ENCODE measurements at places on chromosomes 7 and 10.

GRCh38 chr10:130652964-130653578, 516.9 kb downstream of the GLRX3 start:
- no peak for DNase-seq

DNA sequence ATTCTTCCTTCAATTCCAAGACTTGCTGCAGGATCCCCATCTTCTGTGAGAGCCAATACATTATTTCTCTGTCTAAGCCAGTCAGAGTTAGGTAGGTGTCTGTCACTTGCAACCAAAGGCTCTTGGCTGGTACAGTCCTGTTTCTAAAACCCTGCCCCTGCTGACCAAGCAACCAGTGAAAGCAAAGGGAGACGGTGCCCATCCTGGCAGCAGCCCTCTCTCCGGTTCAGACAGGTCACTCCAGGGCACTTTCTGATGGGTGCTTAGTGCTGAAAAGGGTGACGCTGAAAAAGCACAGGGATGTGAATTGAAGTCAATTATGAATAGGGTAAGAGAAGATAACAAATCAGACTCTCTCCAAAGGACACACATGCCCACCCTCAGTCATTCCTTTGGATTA, 37.5 kb downstream of the SPOCK2 start:
- no peak for DNase-seq

- no peak for DNase-seq
Observed at GRCh38 chr7:2606539-2606936, 25.2 kb upstream of the TTYH3 start.

- no peak for DNase-seq
Observed at GRCh38 chr7:148670807-148671206, 27.9 kb upstream of the CUL1 start.

DNA sequence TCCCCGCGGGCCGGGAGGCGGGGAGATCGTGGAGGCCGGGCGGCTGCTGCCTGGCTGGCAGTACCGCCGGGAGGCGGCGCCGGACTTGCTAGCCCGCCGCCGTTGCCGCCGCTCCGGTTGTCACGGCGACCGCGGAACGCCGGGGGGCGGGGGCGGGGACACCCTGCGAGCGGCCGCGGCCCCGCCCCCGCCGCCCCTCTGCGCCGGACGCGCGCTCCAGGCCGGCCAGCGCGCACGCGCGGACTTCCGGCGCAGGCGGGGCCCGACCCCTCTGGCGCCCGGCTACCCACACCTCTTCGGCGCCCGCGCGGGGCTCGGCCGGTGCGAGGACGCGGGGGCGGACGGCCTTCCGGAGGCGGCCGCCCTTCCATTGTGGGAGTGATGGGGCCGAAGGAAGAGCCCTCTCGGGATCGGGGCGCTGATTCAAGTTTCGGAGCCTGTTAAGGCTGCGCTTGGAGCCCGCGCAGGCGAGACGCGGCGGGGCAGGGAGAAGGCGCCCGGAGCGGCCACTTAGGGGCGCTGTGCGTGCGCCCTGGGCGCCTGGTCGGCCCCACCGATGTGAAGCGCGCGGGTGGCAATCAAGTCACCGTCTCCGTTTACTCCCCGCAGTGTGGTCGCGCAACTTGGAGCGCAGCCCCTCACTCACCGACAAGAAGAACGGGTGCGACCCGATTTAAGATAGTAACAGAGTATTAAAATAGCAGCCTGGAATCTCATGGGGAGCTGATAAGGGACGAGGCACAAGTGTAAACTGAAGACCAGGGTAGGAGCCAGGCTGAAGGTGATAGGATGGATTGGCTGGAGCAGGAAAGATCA, 449 bp upstream of the DPY19L1 start:
- DNase-seq = peak; percentile 87

- no peak for DNase-seq
Observed at GRCh38 chr10:131816157-131816775, 84.5 kb upstream of the PPP2R2D start.

DNA sequence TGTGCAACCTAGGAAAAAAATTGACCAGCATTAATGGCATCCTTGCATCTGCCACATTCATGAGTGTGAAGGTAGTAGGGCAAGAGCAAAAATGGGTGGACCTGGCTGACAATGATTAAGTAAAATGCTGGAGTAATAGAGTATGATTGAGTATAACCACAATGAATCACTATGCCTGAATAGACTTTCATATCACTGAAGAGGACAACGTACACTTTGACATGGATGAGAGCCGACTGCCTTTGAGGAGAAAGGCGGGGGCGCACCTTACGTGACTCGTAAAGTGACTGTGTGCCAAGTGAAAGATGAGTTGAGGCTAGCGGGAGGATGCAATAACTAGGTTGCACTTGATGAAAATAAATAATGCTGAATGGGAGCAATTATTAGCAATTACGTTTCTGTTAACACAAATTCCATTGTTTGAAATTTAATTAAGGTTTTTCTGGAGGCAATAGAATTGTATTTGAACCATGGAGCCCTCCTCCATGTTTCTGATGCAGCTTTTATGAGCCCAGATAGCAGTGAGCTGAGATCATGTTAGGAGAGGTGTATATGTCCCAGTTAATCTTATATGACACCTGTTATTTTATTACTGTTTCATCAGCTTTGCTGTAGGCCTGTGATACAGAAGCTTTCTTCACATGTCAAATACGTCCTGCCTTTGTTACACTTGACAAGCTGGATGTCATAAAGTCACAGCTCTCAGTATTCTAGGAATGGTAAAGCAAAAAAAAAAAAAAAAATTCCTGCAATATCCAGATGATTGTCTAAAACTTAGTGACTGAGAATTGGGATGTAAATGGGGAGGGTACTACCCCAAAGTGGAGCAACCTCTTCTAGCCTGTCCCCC, 596.5 kb downstream of the NXPH1 start:
- no peak for DNase-seq

All from stimulated activated CD4-positive, alpha-beta T cell treated with anti-CD3 and anti-CD28 coated beads, Interleukin-1b, Interleukin-23, amount 100 ng/mL, for 24 hours (primary cell).